NCI-H1092 treated with DMSO at 0.1 percent for 48 hours (cell line): ENCODE measurements at places on chromosomes 5 and 9.
A peak's percentile ranks its signal among the peaks of the same experiment; 100 is the strongest.

- peak; percentile 12 for DNase-seq
Measured at GRCh38 chr5:82549263-82549662, 271.1 kb upstream of the RPS23 start.

GRCh38 chr5:177070536-177071191 lies 16.1 kb upstream of the FGFR4 start:
- DNase-seq: no peak

- DNase-seq: peak; percentile 33
Measured at GRCh38 chr5:140042643-140043507, at the start of gene NRG2. Gene NRG2, minus strand, starts transcription at chr5:140043299.

- DNase-seq: no peak
Measured at GRCh38 chr5:93461756-93462155, 119.3 kb downstream of the NR2F1-AS1 start.

GRCh38 chr5:65262649-65263059 lies 219.1 kb downstream of the ADAMTS6 start:
- no peak for DNase-seq

- no peak for DNase-seq
Measured at GRCh38 chr5:25993701-25994100, 1044.7 kb downstream of the CDH9 start.

DNA sequence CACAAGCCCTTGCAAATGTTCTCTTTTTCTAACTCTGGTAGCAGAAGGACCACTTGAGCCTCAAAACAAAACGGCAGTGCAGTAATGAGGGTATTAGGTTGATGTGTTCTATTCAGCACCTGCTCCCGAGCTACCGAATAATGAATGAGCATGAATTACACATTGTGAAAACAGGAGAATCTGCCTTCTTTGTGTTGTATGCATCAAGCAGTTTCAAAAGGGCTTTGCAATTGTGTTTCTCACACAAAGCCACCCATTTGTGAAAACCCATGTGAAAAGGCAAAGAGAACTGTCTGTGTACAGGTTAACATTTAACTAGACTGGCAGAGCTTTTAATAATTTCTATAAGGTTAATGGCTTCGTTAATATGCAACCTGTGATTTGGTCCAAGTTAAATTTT lies 97.8 kb downstream of the STK32A start:
- DNase-seq: peak; percentile 64

GRCh38 chr9:137147793-137148160 lies 8.8 kb downstream of the GRIN1 start:
- DNase-seq: no peak

GRCh38 chr9:88682431-88682831 lies 147.5 kb downstream of the NXNL2 start:
- no peak for DNase-seq

- no peak for DNase-seq
Measured at GRCh38 chr5:172235132-172235780, 41.3 kb downstream of the EFCAB9 start.

DNA sequence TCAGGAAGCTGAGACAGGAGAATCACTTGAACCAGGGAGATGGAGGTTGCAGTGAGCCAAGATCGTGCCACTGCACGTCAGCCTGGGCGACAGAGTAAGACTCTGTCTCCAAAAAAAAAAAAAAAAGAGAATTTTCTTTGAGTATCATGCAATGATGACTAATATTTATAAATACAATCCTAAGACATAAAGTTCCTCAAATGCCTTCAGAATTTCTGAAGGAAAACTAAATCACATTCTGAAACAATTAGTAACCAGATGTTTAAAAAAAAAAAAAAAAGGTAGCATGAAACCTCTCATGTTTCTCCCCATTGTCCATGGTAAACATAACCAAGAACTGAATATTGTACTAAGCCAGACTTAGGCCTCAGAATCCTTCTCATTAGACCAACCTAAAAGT lies 23.1 kb downstream of the MLLT3 start:
- DNase-seq: no peak

- DNase-seq: peak; percentile 10
Measured at GRCh38 chr5:41127967-41128690, 57.0 kb upstream of the MROH2B start.

GRCh38 chr5:91266184-91266705 lies 116.9 kb downstream of the ARRDC3 start:
- no peak for DNase-seq

DNA sequence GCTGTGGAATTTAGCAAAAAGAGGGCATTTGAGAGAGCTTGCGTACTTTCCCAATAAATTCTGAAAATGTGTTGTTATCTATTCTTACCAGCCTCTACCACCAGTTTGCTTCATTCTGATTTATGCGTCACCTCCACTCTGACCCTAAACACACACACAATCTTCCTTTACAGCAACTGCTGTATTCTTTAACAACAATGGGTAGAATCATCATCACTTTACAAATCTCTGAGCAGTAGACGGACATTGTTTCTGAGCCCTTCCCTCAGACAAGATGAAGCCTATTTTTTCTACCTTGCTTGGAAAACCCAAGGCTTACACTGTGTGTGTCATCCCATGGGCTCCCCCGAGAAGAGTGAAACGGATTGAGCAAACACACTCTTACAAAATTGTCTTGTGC lies 83.1 kb upstream of the RASA1 start:
- no peak for DNase-seq

DNA sequence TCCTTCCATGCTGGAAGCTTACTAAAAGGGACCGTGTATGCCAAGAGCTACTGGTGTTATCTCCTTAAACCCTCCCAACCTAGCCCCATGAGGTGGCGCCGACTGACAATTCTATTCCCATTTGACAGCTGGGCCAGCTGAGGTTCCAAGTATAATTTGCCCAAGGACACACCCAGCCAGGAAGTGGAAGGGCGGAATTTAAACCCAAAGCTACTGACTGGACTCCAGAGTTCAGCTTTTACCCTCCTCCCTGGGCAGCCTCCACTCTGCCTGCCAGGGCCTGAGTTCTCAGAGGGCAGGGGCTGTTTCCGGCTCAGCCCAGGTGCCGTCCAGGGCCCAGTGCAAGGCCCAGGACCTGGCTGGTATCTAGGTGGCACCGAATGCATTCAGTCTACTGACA lies 71.8 kb downstream of the C9orf50 start:
- DNase-seq: no peak

GRCh38 chr5:85951707-85952210 lies 666.0 kb upstream of the COX7C start:
- DNase-seq: no peak

GRCh38 chr9:37242089-37242488 lies 121.7 kb downstream of the ZCCHC7 start:
- no peak for DNase-seq

- no peak for DNase-seq
Measured at GRCh38 chr5:168772316-168772961, 193.3 kb upstream of the PANK3 start.

GRCh38 chr9:101605547-101605946 lies 10.8 kb upstream of the PPP3R2 start:
- no peak for DNase-seq

DNA sequence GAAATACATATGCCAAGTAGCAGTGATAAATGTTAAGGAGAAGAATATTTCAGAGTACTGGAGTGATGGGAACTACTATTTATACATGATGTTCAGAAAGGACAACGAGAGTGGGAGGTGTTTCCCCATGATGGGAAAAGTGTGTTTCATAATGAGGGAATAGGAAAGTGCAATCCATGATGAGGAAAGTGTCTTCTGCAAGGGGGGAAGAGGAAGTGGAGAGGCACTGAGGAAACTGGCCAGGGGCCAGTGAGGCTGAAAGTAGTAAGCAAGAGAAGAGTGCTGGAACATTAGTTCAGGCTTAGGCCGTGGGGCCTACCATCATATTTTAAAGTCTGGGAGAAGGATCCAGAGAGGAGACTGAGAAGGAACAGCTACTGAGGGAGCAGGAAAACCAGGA lies 327.2 kb downstream of the SLF1 start:
- no peak for DNase-seq

DNA sequence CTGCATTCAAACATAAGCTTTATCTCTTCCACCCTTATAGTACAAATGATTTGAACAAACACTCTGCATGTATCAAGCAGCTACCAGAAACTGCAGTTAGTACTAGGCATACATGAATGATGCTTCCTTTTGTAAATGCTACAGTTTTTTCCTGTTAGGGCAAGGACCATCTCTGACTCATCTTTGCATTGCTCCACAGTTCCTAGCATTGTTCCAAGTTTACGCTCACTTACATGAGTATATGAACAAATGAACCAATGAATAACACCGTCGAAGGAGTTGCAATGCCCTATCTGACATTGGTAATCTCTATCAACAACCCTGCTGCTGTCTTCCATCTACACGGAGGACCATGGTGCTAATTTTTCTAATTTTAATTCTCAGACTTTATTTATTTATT lies 2.1 kb upstream of the ALDH7A1 start:
- no peak for DNase-seq

DNA sequence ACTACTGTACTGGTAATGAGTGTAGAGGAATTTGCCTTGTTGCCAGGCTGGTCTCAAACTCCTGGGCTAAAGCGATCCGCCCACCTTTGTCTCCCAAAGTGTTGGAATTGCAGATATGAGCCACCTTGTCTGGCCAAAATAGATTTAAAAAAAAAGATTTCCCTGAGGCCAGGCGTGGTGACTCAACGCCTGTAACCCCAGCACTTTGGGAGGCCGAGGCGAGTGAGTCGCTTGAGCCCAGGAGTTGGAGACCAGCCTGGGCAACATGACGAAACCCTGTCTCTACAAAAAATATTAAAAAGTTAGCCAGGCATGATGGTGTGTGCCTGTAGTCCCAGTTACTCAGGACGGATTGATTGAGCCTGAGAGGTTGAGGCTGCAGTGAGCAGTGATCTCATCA lies 62.5 kb downstream of the IPO11 start:
- DNase-seq: no peak

DNA sequence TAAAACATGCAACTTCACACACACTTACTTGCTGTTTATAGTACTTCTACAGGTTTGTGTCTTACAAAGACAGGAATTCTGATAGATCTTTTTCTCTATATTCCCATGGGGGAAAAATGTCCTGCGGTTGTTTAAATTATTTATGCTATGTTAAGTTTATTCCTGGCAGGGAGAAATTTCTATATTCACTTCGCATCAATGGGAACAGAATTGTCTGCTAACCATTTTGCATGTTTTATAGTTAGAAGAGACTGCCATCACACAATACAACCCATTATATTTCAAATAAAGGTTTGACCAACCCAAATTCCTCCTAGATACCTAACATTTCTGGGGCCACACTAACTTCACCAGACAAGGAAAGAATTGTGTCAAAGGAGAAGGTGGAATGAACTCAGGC lies 110.0 kb upstream of the PRR16 start:
- no peak for DNase-seq

GRCh38 chr9:126965541-126966428 lies 51.2 kb downstream of the RALGPS1 start:
- DNase-seq: peak; percentile 11

GRCh38 chr9:107943901-107944300 lies 454.3 kb upstream of the KLF4 start:
- no peak for DNase-seq

DNA sequence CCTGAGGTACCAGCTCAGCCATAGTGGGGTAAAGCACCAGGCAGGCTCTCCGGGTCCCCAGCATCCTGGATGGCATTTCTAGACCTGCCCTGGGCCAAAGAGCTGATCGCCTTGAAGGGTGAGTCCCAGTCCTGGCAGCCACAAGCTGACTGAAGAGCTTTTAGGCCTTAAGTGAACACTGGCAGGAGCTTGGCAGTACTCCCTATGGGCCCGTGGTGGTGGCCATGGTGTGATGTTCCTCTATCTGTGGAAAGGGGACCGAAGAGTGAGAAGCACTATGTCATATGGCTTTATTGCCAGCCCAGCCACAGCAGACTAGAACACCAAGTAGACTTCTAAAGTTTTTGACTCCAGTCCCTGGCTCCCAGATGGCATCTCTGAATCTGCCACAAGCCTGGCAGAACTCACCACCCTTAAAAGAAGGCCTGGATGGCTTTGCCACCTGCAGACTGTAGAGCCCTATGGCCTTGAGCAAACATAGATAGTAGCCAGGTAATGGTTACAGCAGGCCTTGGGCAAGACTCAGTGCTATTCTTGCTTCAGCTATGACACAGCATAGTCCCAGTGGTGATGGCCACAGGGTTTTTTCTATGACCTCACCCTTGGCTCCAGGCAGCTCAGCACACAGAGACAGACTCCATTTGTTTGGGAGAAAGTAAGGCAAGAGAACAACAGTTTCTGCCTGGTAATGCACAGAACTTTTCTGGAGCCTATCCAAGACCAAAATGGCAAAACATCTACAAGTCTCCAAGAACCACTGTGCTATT lies 801.5 kb upstream of the DMAC1 start:
- DNase-seq: no peak

- DNase-seq: no peak
Measured at GRCh38 chr5:149731332-149731616, 1.2 kb downstream of the PPARGC1B start.

DNA sequence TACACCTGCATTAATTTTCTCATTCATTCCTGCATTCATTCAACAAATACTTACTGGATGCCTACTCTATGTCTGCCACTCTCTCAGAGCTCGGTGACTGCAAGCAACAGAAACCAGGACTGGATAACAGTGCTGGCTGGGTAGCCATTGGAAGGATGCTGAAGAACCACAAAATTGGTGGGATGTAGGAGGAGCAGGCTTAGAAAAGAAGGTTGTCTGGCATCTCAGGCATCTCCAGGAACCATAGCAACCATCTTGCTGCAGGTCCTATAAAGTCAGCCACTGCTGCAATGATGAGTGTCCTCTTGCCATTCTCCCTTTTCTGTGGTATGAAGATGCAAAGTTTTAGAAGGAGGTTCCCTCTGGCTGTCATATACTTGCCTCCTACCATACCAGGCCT lies 168.6 kb downstream of the FGF18 start:
- no peak for DNase-seq

GRCh38 chr5:83919071-83920041 lies 198.7 kb upstream of the HAPLN1 start:
- DNase-seq: no peak

GRCh38 chr9:21852754-21853153 lies 50.3 kb downstream of the MTAP start:
- no peak for DNase-seq

GRCh38 chr9:128218518-128219389 lies 15.6 kb downstream of the DNM1 start:
- no peak for DNase-seq

- no peak for DNase-seq
Measured at GRCh38 chr9:112858625-112859147, 32.0 kb downstream of the SLC46A2 start.

- no peak for DNase-seq
Measured at GRCh38 chr5:56447232-56447631, 214.1 kb upstream of the ANKRD55 start.
